ENCODE measurements at places on chromosomes 1 and 21.

GRCh38 chr1:205248793-205249601 is 21.3 kb downstream of the TMCC2 start:
- DNase-seq: no peak

GRCh38 chr1:207893737-207894582 is 17.0 kb downstream of the CD34 start:
- DNase-seq: no peak

- peak; percentile 80 for DNase-seq
Measured at GRCh38 chr1:17606826-17607440, 67.4 kb downstream of the ARHGEF10L start.

DNA sequence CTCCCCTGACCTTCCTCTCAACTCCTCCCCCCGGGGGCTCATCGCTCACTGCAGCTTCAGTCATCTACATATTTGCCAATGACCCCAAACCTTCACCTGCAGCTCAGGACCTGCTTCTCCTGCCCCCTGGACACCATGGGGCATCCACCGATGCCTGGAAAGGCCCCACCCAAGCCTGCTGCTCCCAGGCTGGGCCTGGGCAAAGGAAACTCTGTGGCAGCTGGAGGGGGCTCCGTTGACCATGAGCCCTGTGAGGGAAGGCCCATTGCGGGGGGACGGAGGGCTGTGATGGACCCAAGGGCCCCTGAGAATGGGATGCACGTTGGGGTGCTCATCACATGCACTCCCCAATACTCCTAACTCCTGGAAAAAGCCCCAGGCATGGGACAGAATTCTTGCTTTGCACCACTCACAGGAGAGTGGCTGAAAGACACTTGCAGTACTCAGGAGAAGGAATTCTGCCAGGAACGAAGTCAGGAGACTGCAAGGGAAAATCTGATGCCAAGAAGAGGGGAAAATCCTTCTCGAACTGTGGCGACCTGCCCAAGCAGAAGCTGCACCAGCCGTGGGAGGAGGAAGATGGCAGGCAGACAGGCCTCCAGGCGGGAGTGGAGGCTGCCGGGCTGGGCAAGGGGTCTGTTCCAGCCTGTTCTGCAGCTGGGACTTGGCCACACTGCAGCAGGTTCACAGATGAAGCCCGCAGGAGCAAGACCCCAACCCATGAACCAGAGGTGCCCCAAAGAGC is 18.4 kb downstream of the MATN1 start:
- DNase-seq: no peak

DNA sequence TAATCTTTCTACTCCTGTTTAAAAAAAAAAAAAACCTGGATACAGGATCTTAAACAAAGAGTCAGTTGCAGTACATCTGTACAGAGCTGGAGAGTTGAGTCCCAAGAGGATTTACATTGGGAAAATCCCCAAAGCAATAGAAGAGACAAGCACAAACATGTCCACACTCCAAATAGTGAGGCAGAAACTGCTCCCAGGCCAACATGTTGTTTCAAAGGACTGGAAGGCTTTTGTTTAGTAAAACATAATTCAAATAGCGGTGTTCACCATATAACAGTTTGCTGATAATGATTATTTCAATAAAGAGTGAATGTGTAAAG is 425.4 kb downstream of the ADGRL2 start:
- no peak for DNase-seq

DNA sequence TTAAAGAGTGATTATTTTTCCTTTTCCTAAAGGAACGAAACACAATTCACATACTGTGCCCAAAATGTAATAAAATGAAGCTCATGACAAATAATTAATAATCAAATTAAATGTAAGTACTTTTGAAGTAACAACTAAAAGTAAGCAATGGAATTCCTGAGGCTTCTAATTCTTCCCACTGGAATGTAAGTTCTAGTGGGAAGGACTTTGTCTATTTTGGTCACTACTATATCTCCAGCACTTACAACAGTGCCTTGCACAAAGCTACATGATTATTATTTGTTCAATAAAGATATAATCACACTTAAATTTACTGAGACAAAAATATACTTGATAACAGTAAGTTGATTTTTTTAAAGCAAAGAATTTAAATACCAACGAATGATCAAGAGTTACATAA is 128.8 kb downstream of the COQ8A start:
- no peak for DNase-seq

DNA sequence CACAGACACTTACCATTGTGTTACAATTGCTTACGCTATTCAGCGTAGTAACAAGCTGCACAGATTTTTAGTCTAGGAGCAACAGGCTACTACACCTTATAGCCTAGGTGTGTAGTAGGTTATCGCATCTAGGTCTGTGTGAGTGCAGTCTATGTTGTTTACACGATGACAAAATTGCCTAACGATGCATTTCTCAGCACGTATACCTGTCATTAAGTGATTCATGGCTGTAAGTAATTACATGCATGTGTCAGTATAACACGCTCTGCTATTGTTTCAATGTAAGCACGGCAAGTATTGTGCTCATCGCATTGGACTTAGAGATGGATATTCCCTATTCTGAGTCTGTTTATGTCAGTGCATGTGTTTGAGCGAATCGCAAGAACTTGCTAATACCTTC is 15.7 kb upstream of the ZBTB18 start:
- DNase-seq: no peak

DNA sequence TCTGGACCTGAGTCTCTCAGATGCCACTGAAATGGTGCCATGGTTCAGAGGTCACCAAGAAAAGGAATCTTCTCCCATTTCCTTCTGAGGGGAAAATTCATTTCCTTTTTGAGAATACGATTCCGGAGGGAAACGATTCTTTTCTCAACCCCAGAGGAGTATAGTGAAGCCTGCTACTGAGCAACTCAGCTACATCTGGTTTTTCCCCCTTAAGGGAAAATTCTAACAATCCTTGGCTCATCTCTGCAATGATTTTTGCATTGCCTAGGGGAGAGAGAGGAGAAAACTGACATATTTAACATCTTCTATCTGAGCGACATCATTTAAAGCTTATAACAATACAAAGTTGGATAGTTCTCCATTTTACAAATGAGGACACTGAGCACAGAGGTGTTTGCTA is 22.4 kb upstream of the KANK4 start:
- DNase-seq: no peak

DNA sequence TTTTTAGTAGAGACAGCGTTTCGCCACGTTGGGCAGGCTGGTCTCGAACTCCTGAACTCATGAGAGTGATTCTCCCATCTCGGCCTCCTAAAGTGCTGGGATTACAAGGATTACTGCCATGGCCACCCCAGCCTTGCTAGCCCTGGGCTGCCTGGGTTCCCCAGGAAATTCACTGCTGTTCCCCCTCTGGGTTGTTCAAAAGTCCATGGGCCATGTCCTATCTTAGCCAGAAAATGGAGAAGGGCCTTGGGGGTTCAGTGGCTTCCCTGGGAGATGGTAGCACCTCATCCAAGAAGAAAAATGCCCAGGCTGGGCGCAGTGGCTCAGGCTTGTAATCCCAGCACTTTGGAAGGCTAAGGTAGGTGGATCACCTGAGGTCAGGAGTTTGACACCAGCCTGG is 20.9 kb downstream of the SLC26A9 start:
- DNase-seq: no peak

DNA sequence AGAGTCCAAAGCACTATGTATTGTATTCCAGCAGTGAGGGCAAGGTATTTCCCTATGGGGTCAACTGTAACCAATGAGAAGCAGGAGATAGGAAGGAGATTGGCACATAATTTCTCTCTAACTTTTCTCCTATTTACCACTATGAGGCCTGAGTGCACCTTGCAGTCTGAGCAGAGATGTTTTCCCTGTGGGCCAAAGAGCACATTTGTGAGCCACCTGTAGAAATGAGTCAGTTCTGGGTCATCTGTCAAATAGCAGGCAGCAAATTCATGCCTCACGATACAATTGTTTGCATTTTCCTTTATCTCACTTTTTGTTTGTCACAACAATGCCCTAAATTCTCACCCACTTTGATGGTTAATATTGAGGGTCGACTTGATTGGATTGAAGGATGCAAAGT is 547.2 kb upstream of the NCAM2 start:
- DNase-seq: no peak

DNA sequence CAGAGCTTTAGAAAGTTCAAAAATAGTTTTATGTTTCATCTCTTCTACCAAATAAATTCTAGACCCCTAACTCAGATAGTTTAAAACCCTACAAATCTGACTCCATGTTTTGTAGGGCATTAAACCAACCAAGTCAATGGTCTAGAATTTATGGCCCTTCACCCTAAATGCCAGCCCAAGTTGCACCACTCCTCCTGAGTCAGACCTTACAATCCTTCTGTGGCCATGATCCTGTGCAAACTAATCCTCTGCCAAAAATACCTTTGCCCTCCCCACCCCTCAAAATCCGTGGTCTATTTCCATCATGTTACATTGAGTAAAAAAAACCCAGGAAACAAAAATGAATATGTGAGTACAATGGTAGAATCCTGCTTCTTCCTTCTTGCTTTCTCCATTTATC is 179.3 kb downstream of the NR5A2 start:
- no peak for DNase-seq

GRCh38 chr1:7198664-7199063 is 413.4 kb downstream of the CAMTA1 start:
- DNase-seq: no peak

DNA sequence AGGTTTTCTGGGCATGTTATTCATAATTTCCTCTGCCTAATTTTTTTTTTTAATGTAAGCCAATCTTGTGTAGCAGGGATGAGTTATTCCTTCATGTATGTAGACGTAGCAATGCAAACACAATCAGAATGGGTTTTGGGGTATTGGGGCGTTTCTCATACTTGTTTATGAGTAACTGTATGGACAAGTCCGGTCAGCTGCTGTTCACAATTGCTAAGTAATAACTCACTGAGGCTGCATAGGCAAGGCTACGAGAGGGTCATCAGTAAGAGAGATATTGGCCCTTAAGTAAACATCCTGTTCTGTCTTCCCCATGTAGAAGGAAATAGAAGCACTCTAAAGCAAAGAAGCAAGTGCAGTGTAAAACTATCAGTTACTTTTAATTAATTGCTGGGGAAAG is 9.5 kb upstream of the TARS2 start:
- DNase-seq: no peak

DNA sequence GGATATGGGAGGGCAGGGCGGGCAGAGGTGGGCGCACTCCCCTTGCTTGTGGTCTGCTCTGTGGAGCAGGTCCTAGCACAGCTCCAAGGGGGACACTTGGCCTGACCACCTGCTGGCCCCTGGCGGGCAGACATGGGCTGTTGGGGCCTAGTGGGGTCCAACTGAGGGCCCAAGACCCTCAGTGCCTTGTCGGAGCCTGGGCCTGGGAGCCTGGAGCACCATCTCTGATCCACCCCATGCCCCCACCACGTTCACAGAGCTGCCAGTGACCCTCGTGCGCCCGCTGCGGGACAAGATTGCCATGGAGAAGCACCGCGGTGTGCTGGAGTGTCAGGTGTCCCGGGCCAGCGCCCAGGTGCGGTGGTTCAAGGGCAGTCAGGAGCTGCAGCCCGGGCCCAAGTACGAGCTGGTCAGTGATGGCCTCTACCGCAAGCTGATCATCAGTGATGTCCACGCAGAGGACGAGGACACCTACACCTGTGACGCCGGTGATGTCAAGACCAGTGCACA is 70.6 kb downstream of the OBSCN start:
- no peak for DNase-seq

DNA sequence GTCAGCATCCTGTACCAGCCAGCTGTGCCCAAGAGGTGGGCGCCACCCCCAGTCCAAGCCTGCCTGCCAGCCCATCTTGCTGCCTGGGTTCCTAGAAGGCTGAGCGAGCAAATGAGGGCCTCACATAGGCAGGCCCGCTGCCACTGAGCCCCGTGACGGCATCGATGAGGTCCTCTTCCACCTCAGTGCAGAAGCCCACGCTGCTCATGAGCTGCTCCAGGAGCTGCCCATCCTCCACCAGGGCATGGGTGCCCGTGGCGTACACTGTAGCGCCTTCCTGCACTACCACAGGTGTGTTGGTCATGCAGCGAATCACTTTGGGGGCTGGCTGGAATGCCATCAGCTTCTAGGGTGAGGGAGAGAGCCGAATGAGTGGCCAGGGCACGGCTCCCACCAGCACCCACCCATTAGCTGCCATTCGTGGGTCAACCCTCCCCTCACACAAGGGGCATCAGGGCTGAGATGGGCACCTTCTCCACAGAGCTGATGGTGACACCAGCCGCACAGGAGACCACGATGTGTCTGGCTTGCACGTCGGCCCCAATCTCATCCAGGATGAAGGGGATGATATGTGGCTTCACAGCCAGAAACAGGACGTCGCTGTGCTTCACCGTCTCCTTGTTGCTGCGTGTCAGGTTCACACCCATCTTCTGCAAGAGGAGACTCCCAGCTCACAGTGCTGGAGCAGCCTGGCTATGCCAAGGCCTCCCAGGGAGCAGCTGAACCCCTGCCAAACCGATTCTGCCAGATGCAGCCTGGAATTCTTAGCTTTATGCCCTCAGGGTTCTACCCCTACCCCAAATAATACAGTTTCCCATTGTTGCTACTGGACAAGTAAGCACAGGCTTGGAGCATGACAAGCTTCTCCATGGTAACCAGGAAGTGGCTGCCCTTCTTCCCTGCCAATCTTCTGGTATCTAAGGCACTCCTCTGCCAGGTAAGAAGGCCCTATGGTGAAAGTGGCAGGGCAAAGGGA is 2.0 kb downstream of the PYCR2 start:
- DNase-seq: no peak

- DNase-seq: no peak
Measured at GRCh38 chr1:26785611-26786436, 1.9 kb upstream of the PIGV start.

- DNase-seq: no peak
Measured at GRCh38 chr1:245336149-245336983, 181.6 kb downstream of the KIF26B start.

Data from GM10248 (cell line).